Cardiac ventricle fibroblast (primary cell): ENCODE measurements at places on chromosomes 16 and 17. TPM values are rescaled to one million over a fixed set of nuclear protein-coding genes. Genes with fewer than 3 reads are reported as not detected.

Gene CETP
- 0.25 and 0.59 TPM in 2 replicates for total RNA-seq

Gene PRDM7
- not detected in 2 replicates for total RNA-seq

Gene IL21R
- 0.05 and 0.25 TPM in 2 replicates for total RNA-seq

Gene FOXK2
- total RNA-seq, result 23.2 and 24.8 TPM in 2 replicates

Gene CCL8
- 0.19 and 1.2 TPM in 2 replicates for total RNA-seq

Gene ALOX15
- total RNA-seq, result 0.06 TPM in 1 of 2 replicates, not detected in the other

Gene C16orf96
- not detected in 2 replicates for total RNA-seq

Gene BAIAP3
- 0.15 and 0.37 TPM in 2 replicates for total RNA-seq

Gene ZNF75A
- 10.9 and 19.3 TPM in 2 replicates for total RNA-seq

Gene P3H4
- total RNA-seq, result 52.4 and 54.5 TPM in 2 replicates

Gene TACO1
- total RNA-seq, result 10.7 and 13.4 TPM in 2 replicates

Gene HEATR9
- not detected in 2 replicates for total RNA-seq

Gene TBC1D3E
- not detected in 2 replicates for total RNA-seq

Gene AMFR
- total RNA-seq, result 144 and 199 TPM in 2 replicates

Gene ASB16
- not detected in 2 replicates for total RNA-seq

Gene C1QTNF8
- total RNA-seq, result not detected in 2 replicates

Gene CLDN6
- not detected in 2 replicates for total RNA-seq

Gene OTOP2
- total RNA-seq, result not detected in 2 replicates

Gene CDH8
- not detected in 2 replicates for total RNA-seq

Gene BTBD17
- not detected in 2 replicates for total RNA-seq

Gene RAMP2
- total RNA-seq, result 0.24 and 1.8 TPM in 2 replicates

Gene KRT24
- total RNA-seq, result not detected in 2 replicates

Gene PIMREG
- total RNA-seq, result 4.3 and 6.6 TPM in 2 replicates
